T-helper 9 cell (primary cell): ENCODE measurements at places on chromosomes 4 and X.

- DNase-seq = no peak
Observed at GRCh38 chrX:134023851-134024281, 38.5 kb upstream of the GPC3 start.

DNA sequence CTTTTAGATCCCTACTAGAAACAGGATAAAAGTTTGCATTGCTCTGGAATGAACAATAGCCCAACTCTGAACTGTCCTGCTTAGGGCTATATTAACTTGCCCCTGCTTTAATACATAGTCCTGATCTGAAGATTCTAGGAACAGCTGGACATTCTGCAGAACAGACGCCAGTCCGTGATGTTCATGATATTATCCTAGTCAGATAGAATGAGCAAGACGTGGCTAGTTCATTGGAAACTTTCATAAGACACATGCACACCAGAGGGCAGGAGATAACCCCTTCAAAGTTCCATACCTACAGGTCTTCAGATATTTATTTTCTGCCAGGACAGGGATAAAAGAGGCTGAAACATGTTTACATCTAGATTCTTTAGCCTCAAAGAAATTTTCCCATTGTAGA, 75.5 kb upstream of the CLNK start:
- no peak for DNase-seq

DNA sequence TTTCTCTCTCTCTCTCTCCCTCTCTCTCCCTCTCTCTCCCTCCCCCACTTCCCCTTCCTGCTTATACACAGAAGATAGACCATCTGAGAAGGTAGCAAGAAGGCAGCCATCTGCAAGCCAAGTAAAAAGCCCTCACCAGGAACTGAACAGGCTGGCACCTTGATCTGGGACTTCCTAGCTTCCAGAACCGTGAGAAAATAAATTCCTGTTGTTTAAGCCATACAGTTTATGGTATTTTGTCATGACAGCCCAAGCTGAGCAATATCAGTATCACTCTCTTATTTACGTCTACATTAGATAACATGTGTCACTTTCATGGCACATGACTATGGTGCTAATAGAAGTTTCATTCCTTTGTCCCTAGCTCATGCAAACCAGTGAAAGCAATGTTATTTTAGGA, 581.1 kb downstream of the INPP4B start:
- no peak for DNase-seq

DNA sequence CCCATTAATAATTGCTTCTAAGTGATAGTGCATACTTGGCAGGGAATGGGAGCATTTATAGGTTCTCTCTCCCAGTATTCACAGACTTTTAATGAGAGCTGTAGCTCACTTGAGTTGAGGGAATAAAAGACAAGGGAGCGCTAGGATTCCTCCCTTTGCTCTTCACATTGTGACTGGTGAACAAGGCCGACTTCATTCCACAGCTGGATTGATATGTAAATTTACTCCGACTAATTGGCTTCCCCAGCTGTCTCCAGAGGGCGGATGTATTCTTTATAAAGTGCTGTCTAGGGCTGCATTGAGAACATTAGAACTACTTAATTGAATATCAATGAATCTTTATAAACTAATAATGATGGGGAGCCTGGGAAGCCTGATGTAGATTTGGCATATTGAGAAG, 63.4 kb downstream of the GPR50 start:
- DNase-seq = no peak

DNA sequence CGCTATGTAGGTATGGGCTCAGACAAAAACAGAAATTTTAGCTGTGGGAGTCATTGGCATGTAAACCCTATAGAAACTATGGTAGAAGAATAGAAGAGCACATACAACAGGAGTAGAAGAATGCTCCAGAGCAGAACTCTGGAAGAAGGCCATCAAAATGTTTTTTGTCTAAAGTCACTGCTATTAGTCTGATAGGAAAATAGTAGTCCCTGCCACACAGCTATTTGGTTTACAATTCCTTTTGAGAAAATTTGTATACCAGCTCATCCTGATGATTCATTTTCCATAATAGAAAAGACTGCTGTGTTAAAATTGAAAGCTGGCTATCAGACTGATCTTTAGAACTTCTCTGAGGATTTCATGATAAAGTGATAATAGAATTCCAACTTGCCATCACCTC, 32.8 kb upstream of the ADAD1 start:
- DNase-seq = no peak

- no peak for DNase-seq
Observed at GRCh38 chr4:85571008-85571407, 96.1 kb downstream of the ARHGAP24 start.

DNA sequence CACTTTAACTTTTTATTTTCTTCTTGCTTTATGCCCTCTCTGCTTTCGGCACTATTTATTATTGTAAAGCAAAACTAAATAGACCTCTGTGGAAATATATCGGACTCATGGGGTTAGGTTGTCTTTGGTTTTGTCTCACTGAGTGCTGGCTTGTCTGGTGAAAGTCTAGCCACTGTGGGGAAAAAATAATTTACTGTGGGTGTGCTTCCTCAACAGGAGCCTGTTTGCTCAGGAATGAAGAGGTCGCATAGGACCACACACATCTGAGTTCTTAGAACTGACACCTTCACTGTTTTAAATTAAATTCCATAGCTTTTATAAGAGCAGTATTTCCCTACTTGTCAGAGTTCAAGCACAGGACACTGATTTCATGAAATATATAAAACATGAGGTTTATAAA, 103.0 kb upstream of the BMPR1B start:
- no peak for DNase-seq

DNA sequence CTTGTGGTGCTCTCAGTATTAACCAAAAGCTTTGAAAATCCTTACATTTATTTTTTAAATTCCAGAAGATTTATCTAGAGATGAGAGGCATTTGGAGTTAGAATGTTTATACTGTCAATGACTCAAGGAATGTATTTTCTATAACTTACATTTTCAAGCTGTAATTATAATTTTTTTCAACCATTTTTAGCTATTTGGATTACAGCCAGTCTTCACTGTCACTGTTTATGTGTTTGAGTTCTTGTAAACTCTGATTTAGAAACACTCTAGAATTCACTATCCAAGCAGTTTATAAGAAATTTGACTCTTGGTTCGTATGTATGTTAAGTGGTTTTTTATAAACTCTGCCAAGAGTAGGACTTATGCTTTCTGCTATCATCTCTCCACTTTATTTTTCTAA, 36.7 kb upstream of the GUCY1A1 start:
- no peak for DNase-seq

- no peak for DNase-seq
Observed at GRCh38 chrX:47643926-47644325, 6.4 kb downstream of the ELK1 start.

DNA sequence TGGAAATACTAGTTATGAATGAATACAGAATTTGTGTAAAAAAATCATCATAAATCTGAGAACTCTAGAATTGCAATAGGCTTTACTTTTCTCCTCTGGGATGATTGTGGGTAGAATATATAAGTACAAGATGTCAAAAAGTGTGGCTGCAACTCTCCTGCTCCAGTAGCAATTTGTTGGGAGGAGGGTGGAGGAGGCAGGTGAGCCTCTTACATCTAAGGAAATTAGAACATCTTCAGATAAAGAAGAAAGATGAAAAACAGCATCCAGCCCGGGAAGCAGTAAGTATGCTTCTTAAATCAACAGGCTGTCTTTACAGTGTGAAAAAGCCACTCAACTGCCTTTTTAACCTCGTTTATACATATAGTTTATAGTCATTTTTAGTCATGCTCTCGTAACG, 83.7 kb downstream of the ATP8A1 start:
- DNase-seq = no peak

DNA sequence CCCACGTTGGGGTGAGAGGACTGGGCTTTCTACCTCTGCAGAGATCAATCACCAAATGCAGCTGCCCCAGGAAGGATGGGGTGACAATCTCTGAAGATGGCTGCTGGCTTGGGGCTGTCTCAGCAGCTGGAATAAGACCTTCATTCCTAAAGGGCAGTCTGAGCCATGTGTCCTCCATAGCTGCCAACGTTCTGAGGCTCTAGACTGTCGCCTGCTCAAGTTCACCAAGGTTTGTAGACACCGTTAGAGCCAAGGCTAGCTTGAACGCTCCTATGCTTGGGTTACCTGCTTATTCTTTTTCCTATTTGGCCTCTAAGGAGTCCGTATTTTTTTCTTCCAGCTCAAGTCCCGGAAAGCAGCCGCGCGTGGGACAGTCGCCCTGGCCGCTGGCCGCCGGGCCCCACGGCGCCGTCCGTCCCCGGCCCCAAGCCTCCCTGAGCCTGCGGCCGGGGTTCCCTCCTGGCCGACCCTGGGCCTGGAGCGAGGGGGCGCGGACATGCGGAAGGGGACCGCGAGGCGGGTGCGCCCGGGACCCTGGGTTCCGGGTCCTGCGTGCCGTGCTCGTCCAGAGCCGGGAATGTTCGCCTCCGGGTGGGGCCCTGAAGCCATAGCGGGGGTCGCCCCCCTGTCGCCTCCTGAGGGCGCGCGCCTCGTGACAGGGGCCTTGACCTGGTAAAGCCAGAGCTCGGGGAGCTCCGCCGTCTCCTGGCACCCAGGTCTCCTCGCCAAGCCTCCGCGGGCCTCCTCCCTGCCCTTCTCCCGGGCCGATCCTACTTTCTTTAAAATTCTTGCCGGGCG, 23.3 kb downstream of the MRFAP1 start:
- DNase-seq = no peak

DNA sequence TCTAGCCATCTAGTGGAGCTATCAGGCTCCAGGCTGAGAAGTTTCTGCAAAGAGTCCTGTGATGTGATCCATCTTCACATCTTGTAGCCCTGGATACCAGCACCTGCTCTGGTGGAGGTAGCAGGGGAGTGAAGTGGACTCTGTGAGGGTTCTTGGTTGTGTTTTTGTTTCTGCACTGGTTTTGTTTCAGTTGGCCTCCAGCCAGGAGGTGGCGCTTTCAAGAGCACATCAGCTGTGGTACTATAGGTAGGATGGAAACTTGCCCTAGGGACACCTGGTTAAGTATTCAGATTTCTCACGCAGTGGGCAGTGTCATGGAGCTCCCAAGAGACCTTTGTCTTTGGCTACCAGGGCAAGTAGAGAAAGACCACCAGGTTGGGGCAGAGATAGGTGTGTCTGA, 257.5 kb upstream of the SLC7A11 start:
- no peak for DNase-seq

DNA sequence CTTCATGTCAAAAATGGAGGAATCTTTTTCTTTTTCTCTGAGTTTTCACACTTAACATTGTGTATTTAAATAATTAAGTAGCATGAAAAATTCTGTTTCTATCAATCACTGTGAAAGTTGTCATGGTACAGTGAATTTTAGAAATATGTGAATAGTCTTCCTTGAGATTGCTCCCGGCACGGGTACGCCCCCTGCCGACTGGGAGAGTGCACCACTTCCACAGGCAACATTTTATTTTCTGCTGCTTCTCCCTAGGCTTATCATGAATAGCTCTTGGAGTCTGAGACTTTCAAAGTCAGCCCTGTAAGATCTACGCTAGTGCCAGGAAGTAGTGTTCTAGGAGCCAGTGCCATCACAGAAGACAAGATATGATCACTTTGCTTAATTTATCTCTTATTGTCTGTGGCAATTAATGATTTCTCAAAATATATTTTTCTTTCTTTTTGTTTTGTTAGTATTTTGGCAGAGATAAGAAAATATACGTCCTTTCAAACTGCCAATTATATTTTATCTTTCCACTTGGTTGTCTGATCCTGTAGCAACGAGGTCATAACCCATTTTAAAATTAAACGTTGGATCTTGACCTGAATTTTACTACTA, 763.8 kb upstream of the AADAT start:
- DNase-seq = no peak

GRCh38 chr4:104979083-104979760, 167.5 kb upstream of the TET2 start:
- no peak for DNase-seq

- DNase-seq = no peak
Observed at GRCh38 chrX:105567082-105567481, 255.3 kb upstream of the NRK start.

- no peak for DNase-seq
Observed at GRCh38 chr4:47741200-47741599, 96.7 kb downstream of the CORIN start.

- no peak for DNase-seq
Observed at GRCh38 chr4:25874655-25875054, 11.9 kb upstream of the SEL1L3 start.

DNA sequence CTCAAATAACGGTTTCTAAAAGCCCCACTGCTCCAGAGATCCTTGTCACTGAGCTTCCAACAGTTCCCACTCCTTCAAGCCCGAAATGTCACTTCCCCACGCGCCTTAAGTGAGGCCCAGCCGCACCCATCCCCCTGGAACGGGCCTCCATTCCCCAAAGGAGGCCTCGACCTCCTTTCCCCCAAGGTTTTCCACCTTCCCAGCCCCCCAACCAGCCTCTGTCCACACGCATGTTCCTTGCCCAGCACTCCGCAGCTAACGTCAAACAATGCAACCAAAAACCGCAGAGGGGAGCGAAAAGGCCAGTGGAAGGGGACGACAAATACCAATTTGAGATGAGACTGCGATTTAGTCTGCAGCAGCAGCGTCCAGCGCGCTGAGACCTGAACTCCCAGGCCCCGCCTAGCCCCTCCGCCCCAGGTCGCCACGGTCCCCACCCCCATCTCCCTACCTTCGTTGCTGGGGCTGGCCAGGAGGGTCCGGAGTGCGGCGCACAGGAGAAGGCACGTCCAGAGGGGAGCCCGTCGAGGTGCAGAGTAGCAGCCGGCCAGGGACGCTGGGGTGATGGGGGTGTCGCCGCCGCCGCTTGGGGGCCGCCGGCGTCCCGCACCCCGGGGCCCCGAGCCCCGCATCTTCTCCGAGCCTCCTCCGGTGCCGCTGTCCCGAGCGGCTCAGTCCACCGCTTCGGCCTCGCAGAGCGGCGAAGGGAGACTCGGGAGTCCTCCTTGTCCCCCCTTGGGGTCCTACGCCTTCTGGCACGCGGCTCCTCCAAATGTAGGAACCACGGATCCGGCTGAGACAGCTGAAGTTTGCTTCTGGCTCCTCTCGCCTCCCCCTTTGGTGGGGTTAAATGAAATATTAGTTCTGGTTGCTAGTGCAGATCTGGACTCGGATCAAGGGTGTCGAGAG, 924 bp downstream of the EPHA5 start:
- no peak for DNase-seq

GRCh38 chr4:185109736-185110135, 33.3 kb upstream of the SLC25A4 start:
- DNase-seq = no peak

GRCh38 chr4:113955948-113956347, 23.5 kb downstream of the ARSJ start:
- DNase-seq = no peak

DNA sequence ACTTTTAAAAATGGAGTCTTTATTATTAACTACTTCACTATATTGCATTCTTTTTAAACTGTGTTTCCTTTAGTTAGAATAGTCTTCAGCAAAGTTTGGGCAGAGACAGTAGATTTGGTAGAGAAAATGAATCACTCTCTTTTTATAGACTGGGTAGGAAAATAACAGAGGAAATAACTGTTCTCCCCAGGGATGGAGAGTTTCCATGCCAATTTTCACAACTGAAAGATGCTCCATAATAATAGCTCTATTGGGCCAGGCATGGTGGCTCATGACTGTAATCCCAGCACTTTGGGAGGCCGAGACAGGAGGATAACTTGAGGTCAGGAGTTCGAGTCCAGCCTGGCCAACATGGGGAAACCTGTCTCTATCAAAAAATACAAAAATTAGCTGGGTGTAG, 13.1 kb downstream of the HSD17B13 start:
- no peak for DNase-seq
